ENCODE measurements at places on chromosomes 2 and 18.

DNA sequence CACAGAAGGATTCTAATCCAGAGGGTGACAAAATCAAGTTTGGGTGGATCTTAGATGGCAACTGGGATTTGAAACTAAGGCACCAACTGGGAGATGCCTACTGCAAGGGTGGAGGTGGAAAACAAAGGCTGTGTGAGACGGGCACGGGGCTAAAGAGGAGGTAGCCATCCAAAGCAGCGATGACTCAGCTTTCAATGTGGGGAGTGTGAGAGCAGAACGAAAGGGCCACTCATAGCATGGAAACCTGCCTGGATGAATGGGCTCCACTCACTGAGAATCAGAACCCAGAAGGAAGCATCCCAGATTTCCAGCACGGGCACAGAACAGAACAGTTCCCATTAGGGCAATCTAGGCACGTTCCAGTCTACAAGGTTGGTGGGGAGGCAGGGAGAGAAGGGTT lies 159.5 kb downstream of the COL4A4 start:
- no peak for DNase-seq

DNA sequence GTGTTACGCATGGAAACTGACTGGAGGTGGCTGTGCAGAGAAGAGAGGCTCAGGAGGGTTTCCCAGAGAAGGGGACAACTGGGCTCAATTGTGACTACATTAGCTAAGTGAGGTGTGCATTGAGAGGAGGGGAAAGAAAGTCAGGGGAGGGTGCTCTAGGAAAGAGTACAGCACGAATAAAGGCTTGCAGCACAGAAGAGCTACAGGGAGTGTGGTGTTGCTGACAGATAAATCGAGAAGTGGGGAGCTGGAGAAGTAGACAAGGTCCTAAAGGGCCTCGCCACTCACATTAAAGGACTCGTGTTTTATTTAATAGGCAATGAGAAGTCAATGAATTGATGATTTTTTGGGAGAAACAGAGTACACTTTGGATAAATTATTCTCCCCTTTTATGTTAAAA lies 65.7 kb upstream of the CTAGE1 start:
- DNase-seq = no peak

DNA sequence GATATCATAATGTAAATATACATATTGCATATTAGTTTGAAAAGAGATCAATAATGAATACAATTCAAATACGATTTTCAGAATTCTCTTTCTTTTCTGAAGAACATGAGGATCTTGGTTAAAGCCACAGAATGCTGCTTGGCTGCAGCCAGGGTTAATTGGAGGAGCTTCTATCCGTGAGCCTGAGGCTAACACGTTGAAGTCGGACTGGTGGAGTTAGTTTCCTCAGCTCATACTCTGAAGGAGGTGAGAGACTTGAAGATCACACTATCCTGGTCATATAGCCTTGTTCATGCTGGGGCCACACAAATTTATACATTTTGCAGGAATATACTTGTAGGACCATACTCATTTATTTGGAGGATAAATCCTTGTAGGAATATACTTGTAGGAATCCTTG lies 335.8 kb downstream of the TRIB2 start:
- no peak for DNase-seq

DNA sequence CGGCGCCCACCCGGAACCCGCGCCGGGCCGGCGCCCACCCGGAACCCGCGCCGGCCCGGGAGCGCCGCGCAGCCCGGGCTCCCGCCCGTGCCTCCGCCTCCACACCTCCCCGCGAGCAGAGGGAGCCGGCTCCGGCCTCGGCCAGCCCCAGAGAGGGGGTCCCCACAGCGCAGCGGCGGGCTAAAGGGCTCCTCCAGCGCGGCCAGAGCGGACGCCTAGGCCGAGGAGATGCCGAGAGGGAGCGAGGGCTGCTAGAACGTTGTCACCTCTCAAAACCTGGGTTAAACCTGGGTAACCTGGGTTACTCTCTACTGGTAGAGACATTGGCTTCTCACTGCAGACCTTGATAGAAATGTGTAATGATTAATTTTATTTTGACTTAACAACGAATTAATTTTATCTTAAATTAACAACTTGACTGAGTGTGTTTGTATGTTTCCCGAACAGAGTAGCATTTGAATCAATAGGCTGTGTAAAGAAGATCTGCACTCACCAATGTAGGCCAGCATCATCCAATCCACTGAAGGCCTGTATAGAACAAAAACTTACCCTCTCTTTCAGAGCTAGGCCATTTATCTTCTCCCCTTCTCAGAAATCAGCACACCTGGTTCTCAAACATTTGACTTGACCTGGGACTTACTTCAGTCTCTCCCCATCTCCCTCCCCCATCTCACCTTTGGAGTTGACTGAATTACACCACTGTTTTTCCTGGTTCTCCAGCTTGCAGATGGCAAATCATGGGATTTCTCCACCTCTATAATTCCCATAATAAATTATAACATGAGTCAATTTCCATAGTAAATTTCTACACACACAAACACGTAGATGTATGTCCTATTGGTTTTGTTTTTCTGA lies 242.7 kb downstream of the ASXL3 start:
- no peak for DNase-seq

GRCh38 chr2:96756788-96757476 lies 3.8 kb upstream of the CNNM4 start:
- no peak for DNase-seq

DNA sequence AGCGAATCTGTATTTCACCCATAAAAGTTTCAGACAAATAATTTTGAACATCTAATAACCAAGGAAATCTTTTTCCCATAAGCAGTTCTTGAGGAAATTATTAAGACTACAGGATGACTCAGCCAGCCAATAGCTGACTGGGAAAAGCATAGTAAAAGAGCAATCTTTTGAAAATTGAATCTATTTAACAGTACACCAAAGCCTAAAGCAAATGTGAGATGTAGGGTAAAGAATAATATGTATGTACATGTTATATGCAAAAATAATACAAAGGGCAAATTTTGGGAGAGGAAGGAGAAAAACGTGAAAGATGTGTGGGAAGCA lies 12.6 kb upstream of the KDSR start:
- DNase-seq = no peak

DNA sequence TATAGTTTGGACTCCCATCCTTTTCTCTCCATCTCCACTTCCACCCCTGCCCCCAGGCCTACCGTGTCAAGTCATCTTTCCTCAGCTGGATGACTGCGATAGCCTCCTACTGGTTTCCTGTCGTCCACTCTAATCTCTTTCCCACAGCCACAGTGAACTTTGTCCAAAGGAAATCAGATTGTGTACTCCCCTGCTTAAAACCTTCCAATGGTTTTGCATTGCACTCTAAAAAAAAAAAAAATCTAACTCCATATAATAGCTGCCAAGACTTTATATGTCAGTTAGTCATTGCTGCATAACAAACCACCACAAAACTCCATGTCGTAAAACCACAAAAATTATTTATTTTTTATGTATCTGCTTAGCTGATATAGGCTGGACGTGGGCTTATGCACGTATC lies 160.2 kb upstream of the CCDC68 start:
- DNase-seq = no peak

GRCh38 chr2:231935207-231935524 lies 9.0 kb upstream of the NPPC start:
- no peak for DNase-seq

- DNase-seq = no peak
These were observed 231.1 kb downstream of the MYCN start for GRCh38 chr2:16171425-16171920.

GRCh38 chr2:214465363-214466146 lies 54.7 kb downstream of the VWC2L start:
- no peak for DNase-seq

- no peak for DNase-seq
These were observed 26.5 kb downstream of the RMP24 start for GRCh38 chr18:35998967-35999366.

- DNase-seq = no peak
These were observed 58.2 kb downstream of the PPP1R1C start for GRCh38 chr2:182043861-182044260.

DNA sequence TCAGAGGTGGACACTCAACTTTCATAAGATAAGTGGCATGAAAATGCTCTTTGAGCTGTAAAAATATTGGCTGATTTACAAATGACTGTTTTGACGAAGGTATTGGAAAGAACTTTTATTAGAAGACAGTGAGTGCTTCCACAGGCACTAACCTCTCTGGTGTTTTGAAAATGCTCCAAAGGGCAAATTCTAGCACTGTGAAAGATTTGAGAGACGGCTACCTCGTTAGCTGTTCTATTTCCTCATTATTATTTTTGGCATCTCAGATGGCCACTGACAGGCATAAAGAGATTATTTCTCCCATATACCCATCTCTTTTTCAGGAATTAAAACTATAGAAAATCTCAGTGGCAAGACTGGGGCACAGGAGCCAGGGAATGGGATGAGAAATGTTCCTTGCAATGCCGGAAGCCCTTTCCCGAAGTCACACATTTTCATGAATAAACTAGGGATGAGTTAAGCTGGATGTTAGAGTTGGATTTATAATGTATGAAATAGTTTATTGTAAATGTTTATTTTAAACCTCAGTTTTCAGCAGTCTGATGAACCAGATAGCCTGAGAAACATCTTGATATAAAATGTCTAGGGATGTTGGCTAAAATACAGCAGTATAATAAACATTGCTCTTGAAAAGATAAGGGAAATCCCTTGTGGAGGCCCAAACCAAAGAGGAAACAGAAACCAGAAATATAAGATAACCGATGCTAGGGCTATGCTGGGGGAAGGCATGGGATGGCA lies 175.7 kb downstream of the ASB1 start:
- DNase-seq = no peak

DNA sequence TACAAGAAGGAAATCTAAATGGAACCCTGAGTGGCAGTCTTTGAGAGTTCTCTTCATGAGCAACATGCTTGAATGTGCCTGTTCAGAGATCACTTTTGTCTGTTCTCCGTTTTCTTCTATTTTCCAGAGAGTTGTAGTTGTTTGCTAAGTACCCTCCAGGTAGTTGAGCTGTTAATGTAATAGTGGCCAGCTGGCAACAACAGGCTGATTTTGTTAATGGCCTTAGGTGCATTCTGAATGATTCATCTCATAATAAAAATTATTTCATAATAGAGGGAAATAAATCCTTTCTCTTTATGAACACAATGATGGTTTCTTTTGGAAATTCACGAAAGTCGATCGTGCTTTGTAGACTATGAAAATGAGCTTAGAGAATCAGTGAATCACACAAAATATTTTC lies 136.8 kb downstream of the LRP1B start:
- no peak for DNase-seq

- no peak for DNase-seq
These were observed at the start of gene HTR2B for GRCh38 chr2:231124838-231125568. TSS of gene HTR2B (minus strand) at chr2:231125042. CDS start at chr2:231123764, 1,278 bp downstream.

GRCh38 chr2:7539760-7540159 lies 622.5 kb downstream of the RNF144A start:
- no peak for DNase-seq

- no peak for DNase-seq
These were observed 256.3 kb upstream of the SPOPL start for GRCh38 chr2:138245310-138245709.

DNA sequence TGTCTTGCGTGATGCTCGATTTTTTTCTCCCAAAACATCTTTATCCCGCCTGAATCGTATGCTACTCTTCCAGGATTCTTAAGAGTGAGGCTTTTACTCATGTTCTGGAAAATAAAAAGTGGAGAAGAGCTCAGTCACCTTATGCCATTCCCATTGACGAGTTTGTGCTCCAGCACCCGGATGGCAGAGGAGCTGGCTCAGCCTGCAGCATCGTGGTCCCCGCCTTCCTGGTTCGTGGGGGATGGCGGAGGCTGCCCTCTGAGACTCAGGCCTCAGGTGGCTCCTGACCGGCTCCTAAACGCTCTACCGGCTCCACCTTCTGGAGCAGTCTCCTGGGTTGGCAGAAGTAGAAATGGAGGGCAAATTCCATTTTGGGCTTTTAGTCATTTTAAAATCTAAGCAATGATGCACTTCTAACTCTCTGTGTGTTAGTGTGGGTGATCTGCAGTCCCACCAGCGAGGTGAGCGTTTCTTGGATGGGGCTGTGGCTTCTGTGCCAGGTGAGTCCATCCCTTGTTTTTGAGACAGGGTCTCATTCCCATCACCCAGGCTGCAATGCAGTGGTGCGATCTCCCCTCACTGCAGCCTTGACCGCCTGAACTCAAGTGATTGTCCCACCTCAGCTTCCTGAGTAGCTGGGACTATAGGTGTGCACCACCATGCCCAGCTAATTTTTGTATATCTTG lies 27.8 kb downstream of the RTP5 start:
- no peak for DNase-seq

GRCh38 chr18:46321955-46322354 lies 217.8 kb downstream of the HAUS1 start:
- no peak for DNase-seq

DNA sequence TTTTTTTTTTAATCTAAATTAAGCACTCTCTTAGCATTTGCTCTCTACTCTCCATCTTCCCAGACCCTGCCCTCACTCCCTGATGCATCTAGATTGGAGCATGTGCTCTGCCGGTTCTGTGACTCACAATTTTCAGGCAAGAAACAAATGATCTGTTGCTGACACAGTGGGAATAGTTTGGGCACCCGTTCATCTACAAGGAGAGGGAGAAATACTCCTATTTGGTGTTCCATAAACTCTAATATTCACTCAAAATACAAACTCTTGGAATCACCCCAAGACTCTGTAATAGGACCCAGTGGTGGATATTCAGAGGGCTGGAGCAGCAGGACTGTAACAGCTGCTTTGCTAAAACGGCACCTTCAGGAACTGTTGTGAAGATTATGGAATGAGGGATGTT lies 37.1 kb upstream of the LINC00305 start:
- DNase-seq = no peak

DNA sequence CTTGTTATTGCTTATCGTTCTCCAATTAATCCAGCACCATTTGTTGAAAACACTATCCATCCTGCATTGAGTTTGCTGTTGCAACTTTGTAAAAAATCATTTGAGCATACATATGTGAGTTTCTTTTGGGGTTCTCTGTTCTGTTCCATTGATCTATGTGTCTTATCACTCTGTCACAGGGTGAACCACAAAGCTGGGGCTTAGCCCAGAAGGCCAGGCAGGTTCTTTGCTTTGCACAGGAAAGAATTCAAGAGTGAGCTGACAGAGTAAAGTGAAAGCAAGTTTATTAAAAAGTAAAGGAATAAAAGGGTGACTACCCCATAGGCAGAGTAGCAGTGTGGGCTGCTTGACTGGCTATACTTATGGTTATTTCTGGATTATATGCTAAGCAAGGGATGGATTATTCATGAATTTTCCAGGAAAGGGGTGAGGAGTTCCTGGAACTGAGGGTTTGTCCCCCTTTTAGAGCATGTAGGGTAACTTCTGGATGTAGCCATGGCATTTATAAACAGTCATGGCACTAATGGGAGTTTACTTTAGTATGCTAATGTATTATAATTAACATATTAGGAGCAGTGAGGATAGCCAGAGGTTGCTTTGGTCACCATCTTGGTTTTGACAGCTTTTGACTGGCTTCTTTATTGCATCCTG lies 46.8 kb downstream of the RNF138 start:
- DNase-seq = no peak

- DNase-seq = no peak
These were observed 112.0 kb downstream of the CYP26B1 start for GRCh38 chr2:72035518-72036172.

- no peak for DNase-seq
These were observed 479 bp downstream of the RAB11FIP5 start for GRCh38 chr2:73112026-73112912.

- DNase-seq = no peak
These were observed 20.4 kb upstream of the TDRD15 start for GRCh38 chr2:21103274-21103891.

All from stimulated activated CD8-positive, alpha-beta memory T cell treated with anti-CD3 and anti-CD28 coated beads, Interleukin-2, amount 100 ng/mL, for 1 hour (primary cell).